Hypothalamus (tissue), 51 donors: ENCODE measurements at places on chromosomes 6 and 20.

GRCh38 chr20:40654876-40655275 is 34.2 kb downstream of the MAFB start:
- DNase-seq: no peak

- no peak for DNase-seq
Measured at GRCh38 chr20:45337367-45338120, 10.7 kb downstream of the SDC4 start.

DNA sequence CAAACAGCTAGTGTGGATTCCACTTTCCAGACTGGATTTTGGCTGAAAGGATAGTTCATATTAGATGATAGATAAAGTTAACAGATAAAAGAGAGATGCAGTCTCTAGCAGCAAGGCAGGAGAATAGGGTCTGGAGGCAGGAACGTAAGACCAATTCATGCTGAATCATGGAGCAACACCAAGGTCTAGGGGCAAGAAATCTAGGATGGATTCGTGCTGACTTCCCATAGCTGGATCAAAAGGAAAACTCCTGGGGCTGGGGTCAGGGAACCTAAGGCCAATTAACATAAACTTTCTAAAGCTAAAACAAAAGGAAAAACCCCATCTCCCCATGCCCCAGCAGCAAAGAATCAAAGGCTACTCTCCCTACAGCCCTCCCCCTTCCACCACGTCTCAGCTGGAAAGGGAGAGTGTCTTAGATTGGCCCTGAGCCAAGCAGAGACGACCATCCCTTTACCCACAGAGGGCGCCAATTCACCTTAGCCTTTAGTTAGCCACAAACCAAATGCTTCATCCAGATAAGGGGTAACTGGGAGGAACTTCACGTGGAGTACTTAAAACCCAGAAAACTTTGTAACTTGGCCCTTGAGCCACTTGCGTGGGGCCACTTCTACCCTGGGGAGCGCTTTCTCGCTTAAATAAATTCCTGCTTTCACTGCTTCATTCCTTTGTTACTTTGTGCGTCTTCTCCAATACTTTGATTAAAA is 7.6 kb downstream of the TREM1 start:
- no peak for DNase-seq

DNA sequence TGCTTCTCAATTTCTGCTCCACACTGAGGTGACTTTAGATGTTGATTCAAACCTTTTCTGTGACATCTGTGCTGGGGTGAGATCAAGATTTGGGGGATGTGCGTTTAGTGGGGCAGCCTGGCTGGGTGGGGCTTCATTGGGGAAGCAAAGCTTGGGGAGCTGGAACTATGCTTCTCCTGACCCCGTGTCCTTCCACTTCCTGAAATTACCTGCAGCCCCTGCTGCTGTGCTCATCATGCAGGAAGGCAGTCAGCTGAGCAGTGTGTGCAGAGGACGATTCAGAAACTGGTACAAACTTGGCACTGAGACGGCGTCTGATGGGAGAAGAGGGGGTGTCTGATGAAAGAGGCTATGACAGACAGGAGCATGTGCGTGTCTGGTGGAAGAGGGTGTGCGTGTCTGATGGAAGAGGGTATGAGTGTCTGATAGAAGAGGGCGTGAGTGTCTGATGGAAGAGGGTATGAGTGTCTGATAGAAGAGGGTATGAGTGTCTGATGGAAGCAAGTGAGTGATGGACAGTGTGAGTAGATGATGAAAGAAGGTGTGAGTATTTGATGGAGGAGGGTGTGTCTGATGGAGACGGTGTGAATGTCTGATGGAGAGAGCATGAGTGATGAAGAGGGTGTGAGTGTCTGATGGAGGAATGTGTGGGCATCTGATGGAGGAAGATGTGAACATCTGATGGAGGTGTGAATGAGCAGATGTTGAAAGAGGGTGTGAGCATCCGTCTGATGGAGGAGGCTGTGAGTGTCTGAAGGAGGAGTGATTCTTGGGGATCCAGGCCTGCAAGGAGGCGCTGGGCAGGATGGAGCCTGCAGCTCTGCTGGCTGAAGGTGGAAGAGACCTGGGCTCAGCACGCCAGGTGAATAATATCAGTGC is 103.4 kb downstream of the SYCP2 start:
- no peak for DNase-seq

DNA sequence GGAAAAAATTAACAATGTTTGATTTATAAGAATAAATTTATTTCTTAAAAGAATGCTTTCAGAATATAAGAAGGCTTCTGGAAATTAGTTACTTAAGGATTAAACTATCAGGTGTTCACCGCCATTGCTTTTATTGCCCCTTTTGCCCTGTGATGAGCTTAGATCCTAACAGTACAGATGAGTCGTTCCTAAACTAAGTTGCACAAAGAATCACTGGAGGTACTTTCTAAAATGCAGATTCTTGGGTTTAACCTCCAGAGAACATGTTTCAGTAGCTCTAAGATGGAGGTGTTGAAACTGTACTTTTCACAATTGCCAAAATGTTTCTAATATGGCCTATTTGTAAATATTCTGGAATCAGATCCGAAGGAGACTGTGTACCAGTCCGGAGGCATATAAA is 211.9 kb downstream of the GMDS start:
- DNase-seq: no peak

DNA sequence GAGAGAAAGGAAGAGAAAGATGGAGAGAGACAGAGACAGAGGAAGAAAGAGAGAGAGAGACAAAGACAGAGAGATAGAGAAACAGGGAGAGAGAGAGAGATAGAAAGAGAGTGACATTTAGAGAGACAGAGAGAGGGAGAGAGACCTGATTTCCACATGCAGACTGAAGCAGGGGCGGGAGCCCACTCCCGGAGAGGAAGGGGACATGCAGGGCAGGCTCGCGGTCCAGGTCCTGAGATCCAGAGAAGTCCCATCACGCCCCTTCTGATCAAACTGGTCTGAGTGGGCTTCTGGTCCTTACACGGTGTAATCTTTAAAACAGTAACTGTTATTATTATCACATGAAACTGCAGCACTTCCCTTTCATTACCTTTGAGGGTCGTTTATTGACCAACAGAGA is 62.2 kb downstream of the PHACTR3 start:
- no peak for DNase-seq

DNA sequence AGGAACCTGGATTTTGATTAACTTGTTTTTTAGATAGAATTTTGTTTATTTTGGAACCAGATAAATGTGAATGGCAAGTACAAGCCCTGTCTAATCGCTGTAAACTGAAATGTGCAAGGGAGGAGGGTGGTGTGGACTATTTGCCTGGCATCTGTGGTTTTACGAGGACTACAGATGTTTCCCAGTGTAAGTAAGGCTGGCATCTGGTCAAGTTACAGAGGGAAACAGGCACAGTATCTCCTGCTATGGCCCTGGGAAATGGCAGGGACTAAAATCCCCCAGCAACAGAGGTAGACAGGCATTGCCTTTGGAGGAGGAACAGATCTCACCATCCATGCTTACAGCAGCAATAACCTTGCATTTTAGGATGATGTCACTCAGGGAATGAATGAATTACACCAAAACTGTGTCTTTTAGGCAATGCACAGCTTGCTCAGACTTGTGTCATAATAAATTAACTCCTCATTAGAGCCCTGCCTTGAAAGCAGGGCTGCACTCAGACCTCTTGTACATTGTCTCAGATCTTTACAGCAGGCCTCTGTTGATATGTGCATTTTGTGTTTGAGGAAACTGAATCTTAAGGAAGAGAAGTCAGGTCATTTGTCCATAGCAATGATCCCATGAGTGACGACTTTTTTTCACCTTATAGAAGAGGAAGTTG is 96.2 kb downstream of the TCP11 start:
- DNase-seq: no peak

GRCh38 chr6:131736003-131736596 is 25.3 kb upstream of the CTAGE9 start:
- DNase-seq: no peak

- DNase-seq: no peak
Measured at GRCh38 chr6:148182378-148182777, 160.3 kb upstream of the SASH1 start.

- no peak for DNase-seq
Measured at GRCh38 chr6:157559201-157559756, 178.3 kb downstream of the ZDHHC14 start.

GRCh38 chr6:106256201-106256968 is 69.2 kb downstream of the ATG5 start:
- no peak for DNase-seq

DNA sequence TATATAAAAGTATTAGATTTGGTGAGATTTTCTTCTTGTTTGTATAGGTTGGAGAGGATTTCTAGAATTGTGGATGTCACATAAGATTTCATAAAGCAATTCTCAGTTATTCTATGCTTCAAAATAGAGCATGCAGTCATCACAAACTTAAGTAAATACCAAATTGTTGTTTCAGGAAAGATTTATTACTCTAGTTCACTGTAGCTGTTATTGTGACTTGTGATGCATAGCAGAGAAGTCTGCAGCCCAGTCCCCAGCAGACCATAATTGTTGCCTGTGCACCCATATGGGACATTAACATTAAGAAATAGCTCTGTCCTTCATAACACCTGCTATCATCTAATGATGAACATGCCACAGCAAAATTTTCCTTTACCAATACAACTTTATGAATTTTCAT is 228.0 kb upstream of the FAM83B start:
- no peak for DNase-seq

- no peak for DNase-seq
Measured at GRCh38 chr6:147559006-147559405, 50.5 kb downstream of the SAMD5 start.

DNA sequence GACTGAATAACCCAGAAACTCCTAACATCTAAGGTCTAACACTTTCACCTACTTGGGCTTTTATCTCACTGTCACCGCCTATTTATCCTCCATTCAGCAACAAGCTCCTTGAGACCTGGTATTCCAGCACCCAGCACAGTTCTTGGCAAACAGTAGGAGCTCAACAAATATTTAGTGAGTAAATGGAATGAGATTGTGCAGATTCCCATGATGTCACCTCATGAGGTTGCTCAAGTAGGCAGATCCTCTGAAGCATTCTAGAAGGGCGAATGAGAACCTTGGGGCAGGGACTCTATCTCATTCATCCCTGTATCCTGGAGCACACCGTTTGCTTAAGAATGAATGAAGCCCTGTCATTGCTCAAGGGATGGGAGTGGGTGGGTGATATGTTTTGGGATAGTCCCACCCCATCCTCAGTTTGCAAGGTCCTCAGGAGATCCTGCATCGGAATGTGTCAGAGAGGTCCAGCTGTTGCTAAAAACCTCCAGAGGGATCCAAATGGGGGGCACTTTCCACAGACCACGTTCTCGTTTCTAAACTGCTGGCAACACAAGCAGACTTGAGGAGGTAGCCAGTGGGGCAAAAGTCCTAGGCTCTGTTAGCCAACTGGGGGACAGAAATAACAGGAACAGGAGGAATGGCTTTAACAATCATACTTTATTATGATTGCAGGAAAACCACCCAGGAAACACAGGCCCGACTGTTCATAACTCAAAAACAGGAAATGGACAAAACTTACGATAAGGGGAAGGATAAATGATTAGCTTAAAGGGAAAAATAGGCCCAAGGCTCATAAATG is 42.0 kb downstream of the EDN1 start:
- no peak for DNase-seq

DNA sequence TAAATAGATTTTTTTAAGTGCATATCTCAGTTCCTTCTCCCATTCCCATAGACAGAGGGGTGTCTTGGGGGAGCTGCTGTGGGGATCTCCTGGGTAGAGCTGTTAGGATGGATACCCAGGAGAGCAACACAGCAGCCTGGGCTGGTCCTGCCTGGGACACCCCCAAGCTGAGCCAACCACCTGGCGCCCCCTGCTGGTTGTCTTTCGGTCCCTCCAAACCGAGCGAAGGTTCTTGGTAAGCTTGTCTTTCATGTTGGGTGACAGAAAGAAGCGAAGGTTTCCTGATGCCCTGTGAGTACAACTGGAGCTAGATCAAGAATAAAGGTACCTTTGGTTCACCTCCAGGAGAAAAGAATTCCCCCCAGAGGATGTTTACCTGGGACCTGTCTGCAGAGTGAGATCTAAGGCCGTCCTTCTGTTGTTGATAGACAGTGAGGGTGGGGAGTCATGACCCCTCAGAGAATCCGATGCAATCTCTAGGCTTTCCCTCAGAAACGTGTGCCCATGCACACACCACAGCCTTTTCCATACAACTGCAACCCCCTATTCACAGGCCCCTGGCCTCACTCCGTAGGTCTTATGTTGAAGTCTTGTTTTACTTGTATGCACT is 50.8 kb downstream of the SNX9 start:
- peak; percentile 44 for DNase-seq

DNA sequence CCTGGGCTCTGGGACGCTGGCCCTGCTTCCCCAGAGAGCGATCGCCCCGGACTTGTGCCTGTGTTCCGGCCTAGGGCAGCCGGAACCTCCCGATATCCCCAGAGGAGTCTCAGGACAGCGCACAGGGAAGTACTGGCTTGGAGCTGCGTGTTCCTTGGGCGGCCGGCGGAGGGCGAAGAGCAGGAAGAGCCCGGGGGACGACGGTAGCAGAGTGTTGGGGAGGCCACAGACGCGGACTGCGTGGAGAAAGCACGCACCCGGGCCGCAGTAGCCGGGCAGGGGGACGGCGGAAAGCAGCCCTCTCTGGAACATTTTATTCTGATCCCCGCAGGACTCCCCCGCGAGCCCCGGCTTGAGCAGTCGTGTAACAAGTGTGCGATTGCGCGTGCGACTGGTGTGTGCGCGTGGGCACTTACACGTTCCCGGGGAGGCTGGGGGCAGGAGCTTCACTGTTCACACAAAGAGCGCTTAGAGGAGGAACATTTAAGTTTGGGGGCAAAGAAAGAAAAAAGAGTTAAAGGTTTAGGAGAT is 36.1 kb downstream of the NCR2 start:
- DNase-seq: peak; percentile 11

DNA sequence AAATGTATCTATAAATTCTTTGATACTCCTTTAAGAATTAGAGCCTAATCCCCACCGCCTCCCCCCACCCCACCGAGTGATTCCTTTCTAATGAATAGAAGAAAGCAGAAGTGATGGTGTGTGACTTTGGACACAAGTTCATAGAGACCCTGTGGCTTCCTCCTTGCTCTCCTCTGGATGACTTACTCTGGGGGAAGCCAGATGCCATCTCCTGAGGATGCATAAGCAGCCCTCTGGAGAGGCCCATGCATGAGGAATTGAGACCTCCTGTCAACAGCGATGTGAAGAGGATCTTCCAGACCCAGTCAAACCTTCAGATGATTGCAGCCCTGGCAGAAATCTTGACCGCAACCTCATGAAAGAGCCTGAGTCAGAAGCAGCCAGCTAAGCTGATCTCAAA is 21.1 kb downstream of the AHCY start:
- DNase-seq: no peak

- no peak for DNase-seq
Measured at GRCh38 chr6:21742238-21742660, 148.7 kb downstream of the SOX4 start.

DNA sequence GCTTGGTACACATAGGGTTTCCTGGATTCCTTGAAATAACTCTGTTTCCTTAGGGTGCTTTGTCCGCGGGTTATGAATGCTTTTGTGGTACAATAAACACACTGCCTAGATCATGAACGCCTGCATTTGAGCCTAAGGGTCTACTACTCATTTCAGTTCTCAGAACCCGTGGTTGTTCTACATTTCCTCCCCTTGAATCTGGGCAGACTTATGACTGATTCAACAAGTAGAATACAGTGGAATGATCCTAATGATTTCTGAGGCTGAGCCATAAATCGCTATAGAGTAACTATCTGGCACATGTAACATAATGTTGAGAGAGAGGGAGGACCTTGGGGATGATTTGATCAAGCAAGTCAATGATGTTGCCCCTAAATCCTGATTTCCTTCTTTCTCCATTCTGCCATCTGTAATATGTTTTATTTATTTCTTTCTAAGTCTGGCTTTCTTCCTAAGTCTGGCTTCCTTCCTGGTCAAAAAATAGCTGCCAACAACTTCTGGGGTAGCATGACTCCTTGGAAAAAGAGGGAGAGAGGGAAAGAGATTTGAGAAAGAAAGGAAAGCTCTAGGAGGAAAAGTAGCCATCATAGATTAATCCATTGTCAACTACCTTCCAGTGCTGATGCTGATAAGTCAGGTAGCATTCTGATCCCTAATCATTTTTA is 23.0 kb downstream of the ABRACL start:
- no peak for DNase-seq
